ENCODE measurements at places on chromosomes 16 and 17.

- peak; percentile 99 for DNase-seq
These were observed 58.3 kb upstream of the ARHGAP44 start for GRCh38 chr17:12730931-12731521.

- no peak for DNase-seq
These were observed 108.6 kb downstream of the ABCC12 start for GRCh38 chr16:48047241-48047640.

DNA sequence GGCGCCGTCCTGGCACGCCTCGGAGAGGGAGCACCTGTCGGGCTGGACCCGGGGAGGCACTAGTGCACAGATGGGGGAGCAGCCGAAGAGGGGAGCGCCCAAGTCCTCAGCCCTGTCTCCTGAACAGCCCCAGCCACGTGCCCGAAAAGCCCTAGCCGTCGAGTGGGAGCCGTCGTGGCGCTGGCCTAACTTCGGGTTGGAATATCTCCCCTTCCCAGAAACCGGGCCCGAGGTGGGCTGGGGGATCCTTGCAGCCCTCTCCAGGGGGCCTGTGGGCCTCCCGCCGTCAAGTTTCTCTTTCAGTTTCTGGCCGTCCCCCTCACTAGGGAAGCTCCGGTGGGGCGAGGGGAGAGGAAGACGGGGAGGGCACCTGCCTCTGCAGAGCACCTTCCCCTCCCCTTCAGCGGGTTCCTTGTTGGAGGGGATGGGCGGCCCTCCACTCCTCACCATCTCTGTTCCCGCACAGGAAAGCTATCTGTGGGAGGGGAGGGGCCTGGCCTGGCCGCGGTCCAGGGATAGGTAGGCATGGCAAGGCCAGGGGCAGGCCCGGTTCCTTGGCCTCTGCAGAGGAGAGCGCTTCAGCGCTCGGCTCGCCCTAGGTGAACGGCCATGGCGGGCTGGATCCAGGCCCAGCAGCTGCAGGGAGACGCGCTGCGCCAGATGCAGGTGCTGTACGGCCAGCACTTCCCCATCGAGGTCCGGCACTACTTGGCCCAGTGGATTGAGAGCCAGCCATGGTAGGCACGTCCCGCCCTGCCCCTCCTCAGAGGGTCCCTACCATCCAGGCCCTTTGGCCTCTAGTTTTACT, 709 bp downstream of the STAT5A start:
- DNase-seq, result no peak

GRCh38 chr16:84207879-84208278, 16.9 kb downstream of the ADAD2 start:
- DNase-seq, result no peak

- DNase-seq, result no peak
These were observed 55.2 kb upstream of the ELAC2 start for GRCh38 chr17:13073018-13073417.

- DNase-seq, result peak; percentile 51
These were observed 37.1 kb upstream of the TEKT1 start for GRCh38 chr17:6868582-6868981.

GRCh38 chr16:84982434-84982833, 28.9 kb downstream of the ZDHHC7 start:
- no peak for DNase-seq

DNA sequence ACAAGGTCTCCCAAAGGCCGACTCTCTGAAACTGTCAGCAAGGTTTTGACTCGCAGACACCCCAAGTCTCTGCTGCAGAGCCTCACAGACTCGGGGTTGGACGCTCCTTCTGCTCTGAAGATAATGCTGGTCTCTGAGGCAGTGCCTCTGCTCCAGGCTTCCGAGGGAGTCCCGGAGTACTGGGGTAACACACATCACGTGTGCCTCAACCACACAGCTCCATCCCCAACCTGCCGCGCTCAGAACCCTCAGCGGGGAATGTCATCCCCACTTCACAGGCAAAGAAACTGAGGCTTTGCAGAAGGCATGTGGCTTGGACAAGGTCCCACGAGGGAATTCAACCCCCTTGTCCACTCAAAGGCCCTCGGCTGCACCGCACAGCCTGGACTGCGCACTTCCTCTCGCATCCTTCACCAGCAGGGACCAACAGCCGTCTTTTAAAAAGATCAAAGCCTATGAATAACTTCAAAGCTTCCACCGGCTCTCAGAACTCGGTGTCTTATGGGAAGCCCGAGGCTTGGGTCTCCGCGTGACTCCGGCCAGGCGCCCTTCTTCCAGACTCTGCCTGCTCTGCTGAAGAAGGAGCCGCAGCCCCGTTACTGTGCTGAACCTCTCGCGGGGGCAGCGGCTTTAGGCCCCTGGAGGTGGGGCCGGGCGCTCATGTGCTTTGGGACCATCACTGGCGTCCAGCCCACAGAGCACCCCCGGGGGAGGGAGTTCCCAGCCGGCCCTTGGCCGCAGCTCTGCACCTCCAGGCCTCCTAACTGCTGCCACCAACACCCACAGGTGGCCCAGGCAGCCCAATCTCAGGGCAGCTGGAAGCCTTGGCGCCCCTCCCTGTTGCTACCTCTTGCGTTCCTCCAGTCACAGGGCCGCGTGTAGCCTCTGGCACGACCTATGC, 2.2 kb downstream of the TMEM204 start:
- no peak for DNase-seq

GRCh38 chr16:72887537-72887936, 160.4 kb downstream of the ZFHX3 start:
- DNase-seq, result no peak

DNA sequence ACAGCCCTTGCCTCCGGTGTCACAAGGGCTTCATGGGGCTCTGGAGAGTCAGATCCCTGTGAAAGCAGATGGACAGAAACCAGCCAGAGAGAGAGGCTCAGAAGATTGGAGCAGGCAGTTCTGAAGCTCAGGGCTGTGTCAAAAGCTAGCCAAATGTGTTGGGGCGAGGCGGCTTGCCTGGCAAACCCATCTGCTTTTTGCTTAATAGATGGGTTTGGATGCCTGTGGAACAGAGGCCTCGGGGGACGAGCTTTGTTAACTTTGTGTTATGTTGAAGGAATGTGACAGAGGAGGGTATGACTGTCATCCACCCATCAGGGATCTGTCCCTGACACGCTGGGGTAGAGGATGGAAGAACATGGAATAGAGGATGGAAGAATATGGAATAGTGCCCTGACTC, 21.0 kb upstream of the SLC12A3 start:
- no peak for DNase-seq

- DNase-seq, result no peak
These were observed 11.3 kb downstream of the DNAAF1 start for GRCh38 chr16:84156342-84156784.

DNA sequence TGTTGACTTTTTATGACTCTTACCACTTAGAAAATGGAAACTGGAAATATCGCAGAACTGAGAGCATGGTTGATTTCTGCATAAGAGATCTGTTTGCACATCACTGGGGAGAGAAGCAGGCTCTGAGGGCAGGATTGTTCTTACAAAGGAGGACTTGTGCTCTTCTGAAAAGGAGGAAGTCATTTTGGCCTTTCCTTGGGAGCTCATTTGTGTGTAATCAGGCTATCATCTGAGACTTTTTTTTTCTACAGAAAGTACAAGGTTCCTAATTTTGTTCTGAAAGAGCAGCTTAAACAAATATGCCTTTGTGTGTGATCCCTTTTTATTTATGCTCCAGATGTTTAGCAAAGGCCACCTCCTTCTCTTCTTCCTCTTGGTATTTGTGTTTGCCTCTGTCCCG, 145.7 kb upstream of the CACNG5 start:
- no peak for DNase-seq

- DNase-seq, result peak; percentile 74
These were observed 6.8 kb upstream of the TBC1D3B start for GRCh38 chr17:36183001-36183971.

DNA sequence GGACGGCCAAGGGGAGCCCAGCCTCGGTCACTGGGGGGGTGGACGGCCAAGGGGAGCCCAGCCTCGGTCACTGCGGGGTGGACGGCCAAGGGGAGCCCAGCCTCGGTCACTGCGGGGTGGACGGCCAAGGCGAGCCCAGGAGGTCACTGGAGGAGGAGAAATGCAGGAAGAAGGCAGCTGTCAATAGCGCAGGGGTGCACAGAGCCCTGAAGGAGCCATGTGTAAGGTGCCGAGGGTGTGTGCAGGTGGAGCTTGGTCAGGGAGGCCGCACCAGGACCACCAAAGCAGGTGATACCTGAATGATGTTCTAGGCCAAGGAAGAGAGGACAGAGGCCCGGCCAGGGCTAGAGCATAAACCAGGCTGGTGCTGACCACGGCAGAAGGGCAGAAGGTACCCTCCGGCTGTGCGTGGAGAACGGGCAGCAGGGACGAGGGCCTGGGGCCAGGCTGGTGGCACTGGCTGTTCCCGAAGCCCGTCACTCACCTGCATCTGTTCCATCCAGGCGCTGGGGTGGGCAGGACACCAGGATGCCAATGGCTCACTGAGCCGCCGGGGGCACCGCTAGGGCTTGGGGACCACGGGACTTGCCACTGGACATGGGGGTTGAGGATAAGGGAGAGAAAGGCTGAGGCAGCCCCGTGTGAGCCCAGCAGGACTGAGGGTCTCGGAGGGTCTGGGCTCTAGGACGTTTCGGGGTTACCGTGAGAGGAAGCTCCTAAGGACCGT, 5.9 kb upstream of the CCDC57 start:
- DNase-seq, result no peak

GRCh38 chr17:58415371-58416055, 1.8 kb downstream of the RNF43 start:
- DNase-seq, result peak; percentile 20

DNA sequence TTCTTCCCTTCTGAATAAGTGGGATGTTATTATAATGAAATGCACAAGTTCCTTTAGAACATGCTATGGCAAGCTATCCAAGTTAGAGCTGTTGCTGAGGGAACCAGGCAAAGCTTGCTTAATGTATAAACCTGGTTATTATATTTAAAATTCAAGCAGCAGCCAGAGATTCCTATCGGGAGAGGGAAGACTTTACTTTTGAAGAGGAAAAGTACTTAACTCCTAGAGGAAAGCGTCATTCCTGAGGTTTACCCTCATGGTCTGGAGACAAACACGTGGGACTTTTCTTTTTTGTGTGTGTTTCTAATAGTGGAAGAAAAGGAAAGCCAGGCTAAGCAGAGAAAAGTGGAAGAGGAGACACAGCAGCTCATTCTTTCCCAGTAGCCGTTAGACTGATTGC, 39.9 kb upstream of the MYH10 start:
- no peak for DNase-seq

GRCh38 chr16:2458887-2459646, 842 bp upstream of the TEDC2 start:
- DNase-seq, result no peak

GRCh38 chr17:78225088-78225865, 6.2 kb upstream of the TMEM235 start:
- DNase-seq, result no peak

GRCh38 chr17:59238906-59239305, 18.6 kb downstream of the GDPD1 start:
- DNase-seq, result no peak

- peak; percentile 55 for DNase-seq
These were observed 11.5 kb upstream of the TPPP3 start for GRCh38 chr16:67404740-67405226.

DNA sequence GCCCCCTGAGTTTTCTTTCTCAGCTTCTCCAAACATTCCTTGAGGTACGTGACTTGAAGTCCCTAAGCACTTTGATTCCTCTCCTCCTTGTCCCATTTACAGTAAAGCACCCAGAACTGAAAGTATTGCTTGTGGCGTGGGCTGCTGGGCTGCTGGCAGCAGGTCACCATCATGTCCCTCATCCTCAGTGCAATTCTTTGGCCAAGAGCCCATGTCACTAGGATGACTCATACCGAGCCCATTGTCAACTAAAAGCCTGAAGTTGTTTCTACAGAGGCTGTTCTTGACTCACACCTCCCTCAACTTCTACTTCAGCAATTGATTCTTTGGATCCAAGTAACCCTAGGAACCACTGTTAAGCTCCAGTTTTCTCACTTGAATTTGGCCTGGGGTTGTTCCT, 54.3 kb downstream of the KPNA2 start:
- peak; percentile 68 for DNase-seq

DNA sequence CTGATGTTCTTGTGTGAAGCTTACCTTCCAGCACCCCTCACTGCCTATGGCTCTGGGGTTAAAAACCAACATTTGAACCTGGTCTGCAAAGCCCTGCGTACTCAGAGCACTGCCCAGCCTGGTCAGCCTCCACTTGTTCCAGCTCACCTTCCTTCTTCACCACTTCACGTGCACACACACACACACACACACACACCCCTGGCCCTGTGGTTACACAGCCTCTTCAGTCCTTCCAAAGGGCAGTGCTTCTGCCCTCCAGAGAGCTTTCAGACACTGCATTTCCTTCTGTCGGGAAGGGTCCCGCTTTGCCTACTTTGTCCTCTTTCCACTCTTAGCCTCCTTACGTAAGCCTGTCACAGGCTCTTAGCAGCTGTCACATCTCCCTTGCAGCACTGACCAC, 9.6 kb upstream of the TMEM220 start:
- no peak for DNase-seq

- DNase-seq, result no peak
These were observed 19.8 kb downstream of the TMEM94 start for GRCh38 chr17:75476271-75476671.

DNA sequence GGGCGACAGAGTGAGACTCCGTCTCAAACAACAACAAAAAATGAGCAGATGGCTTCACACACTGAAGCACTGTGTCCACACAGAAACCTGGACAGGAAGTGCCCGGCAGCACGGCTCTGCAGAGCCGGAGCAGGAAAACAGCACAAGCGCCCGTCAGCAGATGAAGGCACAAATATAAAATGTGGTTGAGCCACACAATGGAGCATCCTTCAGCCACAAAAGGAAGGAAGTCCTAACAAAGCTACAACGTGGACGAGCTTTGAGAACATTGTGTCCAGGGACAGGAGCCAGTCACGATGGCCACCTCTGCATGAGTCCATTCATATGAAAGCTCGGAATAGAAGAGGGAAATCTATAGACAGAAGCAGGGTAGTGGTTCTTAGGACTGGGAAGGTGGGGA, 15.7 kb downstream of the RHBDF2 start:
- DNase-seq, result no peak

GRCh38 chr17:66964930-66965800, 658 bp downstream of the CACNG4 start:
- peak; percentile 80 for DNase-seq

DNA sequence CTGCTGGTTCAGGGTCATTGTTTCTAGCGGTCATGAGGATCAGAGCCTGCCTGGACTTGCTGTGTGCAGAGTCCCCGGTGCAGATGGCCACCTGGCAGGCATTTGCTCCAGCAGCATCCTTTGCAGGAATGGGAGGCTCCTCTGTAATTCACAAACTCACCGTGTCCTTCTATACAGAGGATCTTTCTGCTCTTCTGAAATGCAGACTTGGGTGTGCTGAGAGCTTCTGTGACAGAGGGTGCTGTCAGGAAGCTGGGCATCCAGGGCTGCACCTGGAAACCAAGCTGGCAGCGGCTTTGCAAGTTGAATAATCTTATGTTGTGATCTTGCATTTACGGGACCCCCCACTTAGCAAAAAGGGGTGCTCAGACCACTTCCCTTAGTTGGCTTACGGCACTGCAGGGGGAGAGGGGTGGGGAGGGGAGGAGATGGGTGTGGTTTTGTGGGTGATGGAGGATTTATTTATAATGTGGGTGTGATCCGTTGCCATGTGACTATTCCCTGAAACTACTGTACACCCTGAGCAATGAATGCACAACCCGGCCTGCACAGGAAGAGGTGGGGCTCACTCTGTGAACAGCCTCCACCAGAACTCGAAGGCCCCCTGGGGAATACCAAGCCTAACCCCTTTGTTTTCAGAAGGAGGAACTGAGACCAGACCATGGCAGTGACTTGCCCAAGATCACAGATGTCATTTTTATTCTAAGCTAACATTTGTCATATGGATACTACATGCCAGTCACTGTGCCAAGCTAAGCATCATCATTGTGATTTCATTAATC, 178.3 kb downstream of the PRKCB start:
- no peak for DNase-seq
